ENCODE measurements at places on chromosomes 5 and 9.
A peak's percentile ranks its signal among the peaks of the same experiment; 100 is the strongest.

GRCh38 chr9:120435091-120435490, 144.9 kb downstream of the CDK5RAP2 start:
- peak; percentile 64 for DNase-seq

- DNase-seq, result no peak
These were observed 44.4 kb upstream of the PSD2 start for GRCh38 chr5:139751236-139751635.

GRCh38 chr5:41527201-41527779, 16.9 kb upstream of the PLCXD3 start:
- DNase-seq, result peak; percentile 99

GRCh38 chr9:110640736-110641135, 27.9 kb upstream of the MUSK start:
- no peak for DNase-seq

DNA sequence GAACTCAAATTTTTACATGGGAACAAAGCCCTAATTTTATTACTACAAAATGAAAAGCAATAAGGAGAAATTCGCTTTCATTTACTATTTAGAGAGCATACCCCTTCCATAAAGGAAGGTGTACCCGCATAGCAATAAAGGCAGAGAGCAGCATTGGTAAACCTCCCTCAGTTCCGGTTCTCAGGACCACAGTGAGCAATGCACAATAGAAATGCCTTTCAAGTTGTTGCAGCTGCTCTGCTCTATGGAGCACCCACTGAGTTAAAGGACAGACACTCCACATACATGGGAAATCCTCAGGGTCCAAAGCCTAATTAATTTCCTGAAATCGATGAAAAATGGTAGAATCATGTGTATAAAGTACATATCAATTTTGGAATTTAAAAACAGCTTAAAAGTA, 89.9 kb upstream of the MPDZ start:
- no peak for DNase-seq

DNA sequence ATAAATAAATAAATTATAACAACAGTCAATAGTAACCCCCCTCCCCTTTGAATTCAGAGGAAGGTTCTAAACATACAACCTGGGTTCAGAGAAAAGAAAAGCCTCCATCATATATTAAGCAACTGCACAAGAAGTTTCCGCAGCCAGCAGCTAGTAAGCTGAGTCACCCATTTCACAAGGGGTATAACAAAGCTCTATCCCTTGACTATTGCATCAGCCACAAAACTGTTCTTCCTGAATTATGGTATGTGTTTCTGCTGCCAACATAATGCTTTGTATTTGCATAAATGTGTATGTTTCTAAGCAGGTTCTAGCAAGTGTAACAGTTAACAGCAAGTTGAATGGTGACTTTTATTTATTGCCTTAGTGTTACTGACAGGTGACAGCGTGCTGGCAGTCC, 6.8 kb upstream of the CEP120 start:
- DNase-seq, result peak; percentile 93

DNA sequence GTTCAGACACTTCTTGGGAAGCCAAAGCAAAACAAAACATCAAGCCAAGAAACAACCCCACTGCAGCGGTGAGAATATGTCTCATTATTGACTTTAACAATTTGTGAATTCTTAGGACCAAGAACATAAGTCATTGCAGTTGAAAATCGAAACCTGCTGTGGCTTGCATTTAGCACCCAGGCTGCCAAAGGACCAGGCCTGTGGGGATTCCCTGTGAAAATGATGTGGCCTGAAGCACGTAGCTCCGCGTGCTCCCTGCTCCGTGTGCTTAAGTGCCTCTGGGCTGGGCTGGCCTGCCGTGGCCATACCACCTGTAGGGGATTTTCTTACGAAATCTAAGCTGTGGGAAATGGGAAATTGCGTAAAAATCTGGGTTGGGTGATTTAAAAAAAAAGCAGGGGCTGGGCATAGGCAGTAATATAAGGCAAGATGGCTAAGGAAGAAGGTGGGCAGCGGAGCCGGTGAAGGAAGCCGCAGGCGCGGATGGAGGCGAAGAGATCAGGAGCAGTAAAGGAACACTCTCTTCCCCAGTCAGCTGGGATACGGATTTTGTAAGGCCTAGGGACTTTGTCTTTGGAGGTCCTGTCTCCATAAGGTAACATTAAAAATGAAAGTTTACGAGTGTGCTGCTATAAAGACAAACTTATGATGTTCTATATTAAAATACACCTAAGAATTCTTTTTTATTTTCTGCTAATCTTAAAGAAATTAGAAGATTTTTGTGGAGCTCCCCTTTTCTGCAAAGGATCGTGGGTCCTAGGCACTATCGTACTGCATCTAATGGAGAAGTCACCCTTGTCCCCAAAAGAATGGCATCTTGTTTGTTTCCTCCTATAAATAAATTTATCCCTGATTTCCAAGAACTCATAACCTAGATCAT, 189.6 kb upstream of the SEMA6A start:
- no peak for DNase-seq

- DNase-seq, result no peak
These were observed 143.4 kb upstream of the CDH6 start for GRCh38 chr5:31049936-31050704.

- peak; percentile 25 for DNase-seq
These were observed 18.5 kb upstream of the FKTN start for GRCh38 chr9:105539452-105539851.

GRCh38 chr9:2213830-2214468, 198.8 kb downstream of the SMARCA2 start:
- no peak for DNase-seq

GRCh38 chr5:99955006-99955405, 580.2 kb upstream of the FAM174A start:
- no peak for DNase-seq

DNA sequence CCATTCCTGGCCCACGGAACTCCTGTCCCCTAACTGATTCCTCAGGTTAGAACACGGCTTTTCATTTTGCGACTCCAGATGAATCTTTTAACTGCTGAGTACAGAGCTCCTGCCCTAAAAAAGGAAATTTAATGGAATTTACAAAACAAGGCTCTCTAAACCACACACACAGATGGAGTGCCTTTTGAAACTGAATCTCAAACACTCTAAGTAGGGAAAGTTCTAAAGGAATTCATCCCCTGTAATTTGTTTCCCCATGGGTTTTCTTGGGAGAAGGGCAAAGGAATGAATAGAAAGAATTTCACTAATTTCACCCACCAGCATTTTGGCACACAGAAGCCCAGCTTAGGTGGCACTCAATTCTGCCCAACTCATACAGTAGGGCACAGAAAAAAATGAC, 106.5 kb downstream of the THBS4 start:
- DNase-seq, result no peak

GRCh38 chr5:8993031-8993430, 552.8 kb downstream of the SEMA5A start:
- DNase-seq, result peak; percentile 34

DNA sequence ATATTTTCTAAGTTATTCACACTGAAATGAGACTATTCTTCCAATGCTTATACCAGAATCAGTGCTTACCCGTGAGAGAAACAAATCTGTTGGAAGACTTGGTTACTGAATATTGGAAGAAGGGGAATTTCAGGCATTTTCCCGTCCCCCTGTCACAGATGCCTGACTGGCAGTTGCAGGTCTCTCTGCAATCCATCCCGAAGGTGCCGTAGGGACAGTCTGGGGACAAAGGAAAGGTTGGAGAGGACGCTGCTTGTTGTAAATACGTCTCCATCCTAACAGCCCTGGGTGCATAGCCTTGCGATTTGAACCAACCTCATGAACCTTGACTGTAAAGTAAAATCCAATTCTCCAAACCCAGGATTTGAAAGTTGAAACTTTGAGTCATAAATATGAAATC, 3.5 kb downstream of the ESM1 start:
- no peak for DNase-seq

GRCh38 chr9:125603478-125604021, 103.5 kb downstream of the MAPKAP1 start:
- DNase-seq, result no peak

DNA sequence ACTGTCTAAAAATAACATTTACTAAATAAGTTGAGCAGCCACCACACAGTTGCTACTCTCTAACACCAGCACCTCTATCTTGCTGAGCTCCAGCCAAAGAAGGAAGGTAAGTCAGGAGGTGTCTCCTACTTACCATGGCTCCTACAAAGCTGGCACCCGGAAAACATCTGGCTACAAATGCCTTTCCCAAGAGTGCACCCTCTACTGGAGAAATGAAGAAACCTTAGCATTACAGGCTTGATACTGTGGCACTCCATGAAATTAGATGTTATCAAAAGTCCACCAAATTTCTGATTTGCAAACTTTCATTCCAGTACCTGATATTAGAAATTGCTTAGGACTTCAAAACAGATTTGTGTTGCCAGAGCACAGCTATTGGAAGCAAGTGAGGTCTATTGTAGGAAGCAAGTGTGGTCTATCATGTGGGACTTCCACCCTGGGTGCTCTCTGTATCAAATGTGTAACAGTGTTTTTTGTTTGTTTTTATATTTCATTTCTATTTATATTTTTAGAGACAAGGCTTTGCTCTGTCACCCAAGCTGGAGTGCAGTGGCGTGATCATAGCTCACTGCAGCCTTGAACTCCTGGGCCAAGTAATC, 25.7 kb upstream of the RFK start:
- peak; percentile 41 for DNase-seq

GRCh38 chr9:69583645-69584234, 88.4 kb downstream of the APBA1 start:
- no peak for DNase-seq

DNA sequence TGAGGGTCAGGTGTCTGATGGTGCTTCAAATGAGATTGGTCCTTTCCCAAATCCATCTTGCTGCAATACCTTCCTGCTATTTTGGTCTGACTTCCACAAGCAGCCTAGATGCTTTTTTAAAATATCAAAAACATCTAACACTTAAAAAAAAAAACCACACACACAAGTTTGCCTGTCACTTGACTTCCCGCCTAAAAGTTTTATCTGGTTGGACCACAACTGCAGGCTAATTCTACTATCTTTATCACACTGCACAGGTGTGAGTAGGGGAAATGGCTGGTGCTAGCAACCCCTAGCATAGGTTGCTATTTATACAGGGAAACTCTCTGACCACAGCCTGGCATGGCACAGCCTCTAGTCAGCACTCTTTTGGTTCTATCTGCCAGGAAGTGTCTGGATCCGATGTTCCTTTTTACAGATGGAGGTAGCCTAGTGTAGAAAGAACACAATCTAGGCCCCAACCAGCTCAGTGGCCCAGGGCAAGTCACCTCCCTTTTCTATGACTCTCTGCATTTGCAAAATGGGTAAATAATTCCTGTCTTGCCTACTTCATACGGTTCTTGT, at the start of gene HEMGN:
TSS of gene HEMGN (minus strand) at position 92 of the 564 bp plus-strand sequence. CDS start at position 56, 36 bp downstream.
- no peak for DNase-seq

DNA sequence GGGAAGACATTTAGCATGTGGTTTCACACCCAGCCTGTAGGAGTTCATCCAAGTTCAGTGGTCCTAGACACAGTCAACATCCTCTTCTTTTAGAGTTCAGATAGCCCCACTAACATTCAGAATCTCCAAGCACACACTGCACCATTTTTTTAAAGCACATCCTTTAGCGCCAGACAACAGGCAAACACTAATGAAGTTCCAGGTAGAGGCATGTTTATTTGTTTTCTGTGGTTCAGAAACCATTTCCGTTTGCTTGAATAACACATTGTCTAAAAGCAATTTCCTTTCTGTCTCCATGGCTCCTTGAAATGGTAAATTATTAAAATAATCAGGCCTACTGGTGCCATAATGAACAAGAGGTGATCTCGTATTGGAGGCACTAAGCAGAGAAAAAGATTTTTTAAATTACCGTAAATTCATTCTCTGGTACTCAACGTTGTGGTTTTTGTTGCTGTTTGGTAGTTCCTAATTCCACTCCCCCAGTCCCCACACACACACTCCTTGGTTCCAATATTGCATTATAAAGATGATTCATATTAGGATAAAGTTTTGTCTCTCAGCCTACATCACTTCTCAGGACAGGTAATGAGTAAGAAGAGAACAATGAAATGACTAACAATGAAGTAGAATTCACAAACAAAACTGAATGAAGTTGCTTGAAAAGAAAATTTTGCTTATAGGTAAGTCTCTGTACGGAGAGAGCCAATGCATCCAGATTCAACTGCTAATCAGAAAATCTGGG, 153.1 kb downstream of the PCSK1 start:
- DNase-seq, result peak; percentile 79

GRCh38 chr5:122944051-122944450, 92.5 kb downstream of the PPIC start:
- no peak for DNase-seq

GRCh38 chr9:34010979-34011378, 37.7 kb downstream of the UBAP2 start:
- peak; percentile 15 for DNase-seq
